ENCODE measurements at places on chromosomes 5 and 9. TPM values are rescaled to one million over a fixed set of nuclear protein-coding genes. Genes with fewer than 3 reads are reported as not detected.

The POU5F2 gene
- 8.9 TPM for total RNA-seq

The ZDHHC11B gene
- 2.6 TPM for total RNA-seq

The INSL4 gene
- total RNA-seq = not detected

The TRIP13 gene
- 3.1 TPM for total RNA-seq

The LPAR1 gene
- 50.1 TPM for total RNA-seq

The DNAJA1 gene
- 152 TPM for total RNA-seq

The FGF10 gene
- total RNA-seq = 9.4 TPM

The CYSRT1 gene
- 0.60 TPM for total RNA-seq

The ACOT12 gene
- total RNA-seq = not detected

The NME5 gene
- total RNA-seq = 5.6 TPM

The FOXD4L3 gene
- total RNA-seq = not detected

The SUSD3 gene
- 2.4 TPM for total RNA-seq

The IFNA6 gene
- total RNA-seq = not detected

The F2RL1 gene
- total RNA-seq = 4.2 TPM

The OSMR gene
- total RNA-seq = 13.9 TPM

The IL33 gene
- total RNA-seq = 25.2 TPM

The NPR2 gene
- total RNA-seq = 30.7 TPM

The MPDZ gene
- 110 TPM for total RNA-seq

The SPATA31A5 gene
- total RNA-seq = not detected

The SHB gene
- 14.2 TPM for total RNA-seq

The SV2C gene
- total RNA-seq = 3.1 TPM

The JAKMIP2 gene
- total RNA-seq = 18.3 TPM

The SPINK7 gene
- total RNA-seq = not detected

The TAF7 gene
- 133 TPM for total RNA-seq

The CSF1R gene
- total RNA-seq = 22.4 TPM

The OLFML2A gene
- total RNA-seq = 62.5 TPM

The MRPS30 gene
- total RNA-seq = 158 TPM

The LEAP2 gene
- total RNA-seq = 1.1 TPM

The CCDC192 gene
- total RNA-seq = not detected

The SOWAHA gene
- total RNA-seq = 2.3 TPM

The TCF7 gene
- 5.4 TPM for total RNA-seq

The DHFR gene
- total RNA-seq = 30.5 TPM

The TAF11L12 gene
- not detected for total RNA-seq

The TAF1L gene
- not detected for total RNA-seq

The CATSPER3 gene
- not detected for total RNA-seq

The CDKN2B-AS1 gene
- total RNA-seq = 0.77 TPM

The CDO1 gene
- 64.5 TPM for total RNA-seq

The MSX2 gene
- total RNA-seq = 0.82 TPM

The ZNF354C gene
- total RNA-seq = 38.3 TPM

The IL5 gene
- total RNA-seq = not detected

The DCP2 gene
- total RNA-seq = 117 TPM

The FCN2 gene
- not detected for total RNA-seq

Data from camera-type eye (tissue), 1 donor.